HT1080 (cell line): ENCODE measurements at places on chromosomes 1 and 21.
A peak's percentile ranks its signal among the peaks of the same experiment; 100 is the strongest.

- DNase-seq = no peak
Observed at GRCh38 chr1:26003262-26003661, 5.4 kb upstream of the PAFAH2 start.

GRCh38 chr1:234309598-234310459 is 63.4 kb upstream of the COA6 start:
- DNase-seq = peak; percentile 73

DNA sequence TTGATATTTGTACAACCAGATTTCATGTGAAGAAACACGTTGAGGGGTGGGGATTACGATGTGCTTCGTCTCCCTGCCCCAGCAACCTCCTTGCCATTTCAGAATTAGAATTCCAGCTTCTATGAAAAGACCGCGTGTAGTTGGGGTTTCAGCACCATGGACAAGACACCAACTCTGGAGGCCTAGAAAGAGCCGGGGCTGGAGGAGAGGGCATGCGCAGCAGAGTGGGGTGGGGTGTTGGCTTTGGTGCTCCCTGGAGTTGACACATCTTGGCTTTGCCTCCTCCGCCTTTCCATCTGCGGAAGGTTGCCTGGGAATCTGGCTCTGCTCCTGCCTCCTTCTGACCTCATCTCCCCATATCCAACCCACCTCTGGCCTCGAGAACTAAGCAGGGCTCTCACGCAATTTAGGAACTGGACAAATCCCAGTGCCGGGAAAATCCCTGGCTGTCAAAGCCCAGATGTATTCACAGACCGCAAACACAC is 11.8 kb downstream of the HTR6 start:
- DNase-seq = peak; percentile 31

DNA sequence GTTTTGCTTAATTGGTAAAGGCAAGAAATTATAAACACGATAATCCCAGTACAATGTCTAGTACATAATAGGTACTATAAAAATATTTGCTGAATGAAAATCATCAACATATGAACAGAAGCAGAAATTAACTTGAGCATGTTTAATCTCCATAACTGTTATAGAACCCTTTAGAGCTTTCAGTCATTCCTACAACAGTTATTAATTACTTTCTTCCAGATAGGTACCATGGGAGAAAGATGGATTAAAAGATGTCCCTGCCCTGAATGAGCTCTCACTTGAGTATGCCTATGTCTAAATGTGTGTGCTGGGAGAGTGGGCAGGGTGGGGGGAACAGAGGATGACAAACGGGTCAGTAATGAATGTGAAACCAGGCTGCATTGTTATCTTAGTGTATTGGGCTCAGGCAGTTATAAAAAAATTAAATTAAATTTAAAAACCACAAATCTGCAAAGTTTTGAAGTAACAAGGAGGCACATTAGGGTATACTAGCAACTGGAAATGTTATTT is 2.4 kb downstream of the EPS15 start:
- no peak for DNase-seq

DNA sequence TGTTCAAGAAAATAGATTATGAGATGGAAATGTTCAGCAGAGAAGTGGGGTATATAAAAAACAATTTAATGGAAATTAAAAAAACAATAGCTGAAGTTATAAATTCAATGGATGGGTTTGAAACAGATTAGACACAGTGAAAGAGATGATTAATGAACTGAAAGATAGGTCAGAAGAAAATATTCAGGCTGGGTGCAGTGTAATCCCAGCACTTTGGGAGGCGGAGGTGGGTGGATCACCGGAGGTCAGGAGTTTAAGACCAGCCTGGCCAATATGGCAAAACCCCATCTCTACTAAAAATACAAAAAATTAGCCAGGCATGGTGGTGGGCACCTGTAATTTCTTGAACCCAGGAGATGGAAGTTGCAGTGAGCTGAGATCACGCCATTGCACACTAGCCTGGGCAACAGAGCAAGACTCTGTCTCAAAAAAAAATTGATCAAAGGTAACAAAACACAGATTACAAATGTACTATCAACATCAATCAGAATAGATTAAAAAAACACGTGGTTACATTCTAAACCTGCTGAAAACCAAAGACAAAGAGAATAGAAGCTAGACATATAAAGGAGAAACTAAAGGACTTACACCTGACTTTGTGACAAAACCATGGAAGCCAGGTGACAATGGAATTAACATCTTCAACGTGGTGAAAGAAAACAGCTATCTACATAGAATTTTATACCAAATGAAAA is 4.8 kb upstream of the SUMO3 start:
- no peak for DNase-seq

DNA sequence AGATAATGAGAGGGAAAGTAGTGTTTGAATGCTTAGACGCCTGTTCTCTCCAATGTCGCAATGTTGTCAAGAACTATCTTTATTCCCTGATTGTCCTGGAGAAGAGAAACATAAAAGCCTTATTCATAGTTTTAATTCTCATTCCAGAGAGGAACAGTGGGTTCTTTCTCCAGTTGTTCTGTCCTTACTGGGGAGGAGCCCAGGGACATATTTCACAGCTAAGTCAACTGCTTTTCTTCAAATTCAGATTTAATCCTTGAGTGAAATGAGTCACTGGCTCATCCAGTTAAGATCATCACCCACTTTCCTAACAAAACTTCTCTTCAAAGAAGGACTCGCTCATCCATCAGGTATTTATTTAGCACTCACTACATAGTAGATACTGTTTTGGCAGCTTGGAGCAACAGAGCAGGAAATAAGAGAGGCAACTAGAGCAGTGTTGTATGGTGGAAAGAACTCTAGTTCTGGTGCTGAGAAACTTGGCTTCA is 365.7 kb upstream of the USP24 start:
- DNase-seq = peak; percentile 92

DNA sequence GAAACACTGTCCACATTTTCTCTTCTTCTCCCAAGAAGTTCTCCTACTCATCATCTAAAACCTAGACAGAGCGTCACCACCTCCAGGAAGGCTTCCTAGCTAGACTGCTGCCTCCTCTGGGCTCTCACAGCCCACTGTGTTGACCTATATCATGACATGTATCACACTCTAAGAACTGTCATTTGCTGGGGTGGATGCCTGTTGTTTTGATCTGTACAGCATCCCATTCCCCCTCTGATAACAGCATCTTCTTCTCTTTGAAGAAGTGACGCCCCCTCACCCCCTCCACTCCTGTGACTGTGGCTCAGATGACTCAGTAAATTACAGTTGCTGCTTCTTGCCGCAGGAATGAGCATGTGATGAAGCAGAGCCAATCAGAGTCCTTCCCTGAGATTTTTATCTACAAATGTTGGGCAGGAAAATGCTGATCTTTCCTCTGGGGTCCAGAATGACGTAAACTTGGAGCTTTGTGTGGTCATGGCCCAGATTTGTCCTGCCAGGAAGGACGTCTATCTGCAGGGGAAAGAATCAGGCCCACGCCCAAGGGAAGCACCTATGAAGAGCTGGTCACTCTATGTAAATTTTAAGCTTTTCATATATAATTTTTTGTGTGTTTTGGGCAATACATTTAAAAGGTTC is 28.0 kb upstream of the FOXO6 start:
- DNase-seq = peak; percentile 85

- DNase-seq = no peak
Observed at GRCh38 chr21:25927195-25927880, 192.6 kb downstream of the GABPA start.
